ENCODE measurements at places on chromosomes 12 and 14.

GRCh38 chr12:126359216-126359615 lies 1294.0 kb downstream of the AACS start:
- DNase-seq, result no peak

DNA sequence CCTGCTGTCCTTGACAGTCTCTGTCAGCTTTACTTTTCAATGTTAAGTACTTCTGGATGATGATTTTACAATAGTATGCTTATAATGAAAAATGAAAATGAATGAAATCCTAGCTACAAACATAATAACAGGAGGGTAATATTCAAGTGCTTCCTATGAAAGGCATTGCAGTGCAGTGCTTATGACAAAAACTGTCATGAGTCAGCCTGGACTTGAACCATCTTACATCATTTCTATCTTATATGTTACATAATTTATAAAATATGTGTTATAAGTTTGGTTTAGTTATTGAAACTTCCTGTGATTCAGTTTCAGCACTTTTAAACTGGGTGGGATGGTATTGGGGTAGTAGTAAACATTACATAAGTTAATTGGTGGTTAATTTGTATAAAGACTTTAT lies 451.7 kb downstream of the TMEM117 start:
- DNase-seq, result no peak

- no peak for DNase-seq
These were observed 323.9 kb downstream of the TMEM132D start for GRCh38 chr12:129579879-129580278.

GRCh38 chr14:71613168-71613567 lies 319.1 kb upstream of the RGS6 start:
- DNase-seq, result no peak

- DNase-seq, result no peak
These were observed 255.8 kb upstream of the CRY1 start for GRCh38 chr12:107349008-107349747.
